Cortex of kidney (tissue), 1 donor: ENCODE measurements at places on chromosomes 5 and 9.

DNA sequence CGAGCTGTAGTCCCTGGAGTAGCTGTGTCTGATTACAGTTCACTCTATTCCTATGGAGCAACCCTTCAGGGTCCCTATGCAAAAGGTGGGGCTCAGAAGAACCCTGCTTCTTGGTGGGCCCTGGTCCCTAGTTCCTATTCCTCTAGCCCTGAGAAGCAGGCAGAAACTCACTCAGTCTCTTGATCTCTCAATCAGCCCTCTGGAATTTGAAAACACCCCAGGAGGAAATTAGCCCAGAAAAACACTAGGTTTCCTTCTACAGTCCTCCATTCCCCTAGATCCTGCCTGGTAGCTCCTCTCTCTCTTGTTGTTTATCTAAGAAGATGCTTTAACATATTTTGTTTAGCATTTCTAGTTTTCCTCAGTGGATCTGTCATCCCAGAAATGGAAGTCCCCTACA is 7.6 kb downstream of the RGS3 start:
- no peak for DNase-seq

DNA sequence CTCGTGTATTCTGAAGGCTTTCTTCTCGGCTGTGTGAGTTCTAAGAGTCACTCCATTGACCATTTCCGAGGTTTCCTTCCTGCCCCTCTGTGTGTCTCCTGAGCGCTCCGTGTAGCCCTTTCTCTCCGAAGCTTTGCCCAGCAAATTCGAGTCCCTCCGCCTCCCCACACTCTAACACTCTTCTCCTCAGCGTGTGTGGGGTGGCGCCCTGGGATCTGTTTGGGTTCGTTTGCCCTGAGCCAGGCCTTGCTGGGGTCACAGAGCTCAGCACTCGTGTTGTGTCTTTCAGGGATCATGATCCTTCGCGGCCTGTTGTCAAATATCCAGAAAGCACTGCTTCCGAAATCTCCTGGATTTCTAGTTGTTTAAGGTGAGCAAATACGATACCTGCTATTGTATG is 5.6 kb upstream of the PAEP start:
- no peak for DNase-seq

DNA sequence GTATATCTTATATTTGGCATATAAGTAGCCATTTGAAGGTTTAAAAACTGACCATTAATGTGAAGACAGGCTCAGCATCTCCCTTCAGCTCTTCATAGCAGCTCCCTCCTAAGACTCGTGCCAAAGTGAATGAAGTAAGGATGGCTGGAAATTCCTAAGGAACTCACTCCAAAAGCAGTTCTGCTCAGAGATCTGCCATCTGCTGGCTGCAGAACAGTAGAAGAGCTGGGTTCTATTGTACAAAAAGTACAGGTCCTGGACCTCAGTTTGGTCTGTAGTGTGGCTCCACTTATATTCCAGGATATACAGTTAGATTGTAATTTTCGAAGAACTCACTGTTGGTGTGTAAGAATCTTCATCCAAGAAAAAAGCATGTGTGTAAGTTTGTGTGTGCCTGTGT is 104.9 kb upstream of the RUSC2 start:
- DNase-seq, result no peak

GRCh38 chr9:9949368-9949767 is 663.4 kb downstream of the PTPRD start:
- no peak for DNase-seq

GRCh38 chr5:171168171-171168570 is 140.9 kb upstream of the TLX3 start:
- no peak for DNase-seq

- no peak for DNase-seq
Observed at GRCh38 chr5:65029178-65029577, 260.4 kb downstream of the CWC27 start.

DNA sequence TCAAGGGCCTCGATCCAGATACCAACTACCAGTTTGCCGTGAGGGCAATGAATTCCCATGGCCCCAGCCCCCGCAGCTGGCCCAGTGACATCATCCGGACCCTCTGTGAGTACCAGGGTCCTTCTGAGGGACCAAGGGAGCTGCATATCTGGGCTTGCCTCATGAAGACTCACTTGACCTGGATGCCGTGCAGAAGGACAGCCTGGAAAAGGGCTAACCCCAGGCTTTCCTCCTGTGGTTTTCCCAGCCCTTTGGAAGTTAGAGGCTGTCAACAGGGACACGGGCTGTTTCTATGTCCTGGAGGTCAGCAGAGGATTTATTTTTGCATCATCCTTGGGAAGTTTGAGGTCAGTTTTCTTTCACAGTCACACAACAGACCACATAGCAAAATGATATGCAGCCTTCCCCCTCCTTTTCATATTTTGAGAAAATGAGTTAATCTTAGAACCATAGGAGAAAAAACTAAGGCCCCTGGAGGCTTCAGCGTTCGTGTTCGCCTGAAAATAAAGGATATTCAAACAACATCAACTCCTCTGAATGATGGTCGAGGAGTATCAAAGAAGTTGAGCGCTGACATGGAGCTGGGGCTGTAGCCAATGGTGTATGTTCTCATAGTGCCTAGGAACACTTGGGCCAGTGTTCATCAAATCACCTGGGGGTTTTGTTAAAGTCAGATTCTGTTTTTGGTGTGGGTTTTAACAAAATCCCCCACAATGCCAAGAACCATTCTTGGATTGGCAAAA is 112.2 kb downstream of the EGFLAM start:
- no peak for DNase-seq

DNA sequence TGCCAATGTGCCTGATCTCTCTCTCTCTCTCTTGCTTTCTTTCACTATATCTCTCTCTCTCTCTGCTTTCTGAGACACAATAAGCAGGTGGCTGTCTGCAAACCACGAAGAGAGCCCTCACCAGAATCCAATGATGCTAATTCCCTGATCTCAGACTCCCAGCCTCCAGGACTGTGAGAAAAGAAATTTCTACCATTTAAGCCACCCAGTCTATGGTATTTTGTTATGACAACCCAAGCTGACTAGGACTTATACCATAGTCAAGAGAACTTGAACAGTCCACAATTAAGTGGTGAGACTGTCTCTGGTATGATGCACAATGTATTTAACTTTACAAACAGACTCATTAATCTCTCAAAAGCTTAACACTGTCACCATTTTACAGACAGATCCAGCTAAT is 67.0 kb downstream of the NFIB start:
- no peak for DNase-seq

DNA sequence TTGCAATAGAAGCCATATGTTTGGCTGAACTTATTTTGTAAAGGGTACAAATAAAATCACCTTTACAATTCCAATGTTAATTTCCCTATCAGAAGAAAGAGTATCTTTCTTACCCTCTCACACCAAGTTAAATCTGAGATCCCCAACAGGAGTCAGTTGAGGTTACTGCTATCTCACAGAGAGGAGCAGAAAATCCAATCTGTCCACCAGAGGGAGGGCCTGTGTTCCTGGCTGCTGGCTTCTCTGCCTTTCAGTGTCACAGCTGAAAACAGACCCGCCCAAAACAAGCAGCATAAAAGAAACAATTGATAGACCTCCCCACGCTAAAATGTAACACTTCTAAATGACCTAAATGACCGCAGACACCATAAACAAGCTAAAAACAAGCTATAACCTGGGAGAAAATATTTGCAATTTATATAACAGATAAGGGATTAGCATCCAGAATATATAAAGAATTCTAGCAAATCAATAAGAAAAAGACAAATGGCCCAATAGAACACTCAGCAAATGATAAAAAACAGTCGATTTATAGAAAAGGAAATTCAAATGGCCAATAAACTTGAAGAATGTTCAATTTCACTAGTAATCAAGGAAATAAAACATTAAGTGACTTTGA is 24.5 kb upstream of the MVB12B start:
- no peak for DNase-seq

GRCh38 chr9:12935714-12936113 is 160.9 kb downstream of the LURAP1L start:
- no peak for DNase-seq

- no peak for DNase-seq
Observed at GRCh38 chr9:35736201-35736633, 3.8 kb downstream of the CREB3 start.

DNA sequence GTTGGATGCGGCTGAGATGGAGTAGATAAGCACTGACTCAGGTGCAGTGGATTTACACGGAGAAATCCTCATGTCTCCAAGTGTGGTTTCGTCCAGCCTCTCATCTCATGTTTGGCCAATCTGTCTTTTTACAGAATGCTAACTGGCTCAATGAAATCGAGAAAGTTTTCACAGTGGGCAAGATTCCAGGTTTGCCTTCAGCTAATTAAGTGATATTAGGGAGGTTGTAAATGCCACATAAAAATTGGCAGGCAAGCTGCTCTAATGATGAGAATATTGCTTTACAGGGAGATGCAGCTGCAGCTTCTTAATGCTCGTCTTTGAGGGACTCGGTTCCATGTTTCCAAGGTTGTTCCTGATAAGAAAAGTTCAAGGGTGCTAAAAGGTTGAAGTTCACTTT is 23.7 kb downstream of the BARHL1 start:
- no peak for DNase-seq

GRCh38 chr5:88674356-88675167 is 208.4 kb downstream of the MEF2C start:
- no peak for DNase-seq

DNA sequence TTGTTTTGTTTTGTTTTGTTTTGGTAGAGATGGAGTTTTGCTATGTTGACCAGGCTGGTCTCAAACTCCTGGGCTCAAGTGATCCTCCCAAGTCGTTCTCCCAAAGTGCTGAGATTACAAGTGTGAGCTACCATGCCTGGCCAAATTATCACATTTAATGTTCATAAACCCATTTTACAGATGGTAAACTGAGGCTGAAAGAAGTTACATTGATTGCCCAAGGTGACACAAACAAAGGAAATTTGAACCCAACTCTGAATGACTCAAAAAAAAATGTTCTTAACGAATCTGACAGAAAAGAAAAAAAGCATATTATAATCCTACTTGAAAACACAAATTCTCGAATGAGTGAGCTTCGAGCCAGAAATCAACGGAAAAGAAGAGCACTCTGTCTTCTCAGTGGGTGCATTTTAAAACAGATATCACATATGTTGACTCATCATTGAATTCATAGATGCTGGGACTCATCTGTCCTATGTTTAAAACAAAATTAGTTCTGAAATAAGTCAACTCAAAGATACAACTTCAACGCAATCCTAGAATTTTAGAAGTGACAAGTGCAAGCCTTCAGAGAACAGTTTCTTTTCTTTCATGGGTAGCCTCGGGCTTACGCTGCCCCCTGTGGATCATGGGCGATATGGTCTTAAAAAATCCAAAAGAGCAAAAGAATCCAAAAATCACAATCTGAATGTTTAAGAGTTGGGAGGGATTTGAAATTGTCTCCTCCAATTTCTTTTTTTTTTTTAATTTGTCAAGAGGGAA is 28.4 kb downstream of the TIMD4 start:
- DNase-seq, result no peak

DNA sequence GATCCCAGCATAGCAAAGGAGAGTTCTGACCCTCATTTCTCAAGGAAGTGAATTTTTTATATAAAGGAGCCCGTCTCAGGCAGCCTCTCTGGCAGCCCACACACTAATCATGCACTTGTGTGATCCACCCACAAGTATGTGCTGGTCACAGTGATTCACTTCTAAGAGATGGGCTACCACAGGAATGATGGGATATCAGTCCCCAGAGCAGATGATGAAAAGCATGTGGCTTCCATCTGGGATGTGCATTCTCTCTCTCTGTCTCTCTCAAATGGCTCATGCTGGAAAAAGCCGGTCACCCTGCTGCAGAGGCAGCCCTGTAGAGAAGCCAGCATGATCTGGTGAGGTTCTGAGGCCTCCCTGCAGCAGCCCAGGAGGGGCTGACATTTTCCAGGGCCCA is 74.2 kb upstream of the ADCY2 start:
- no peak for DNase-seq

GRCh38 chr9:103919605-103920209 is 174.4 kb upstream of the SMC2 start:
- DNase-seq, result no peak

GRCh38 chr9:33346564-33346963 is 55.8 kb downstream of the AQP7 start:
- DNase-seq, result no peak

DNA sequence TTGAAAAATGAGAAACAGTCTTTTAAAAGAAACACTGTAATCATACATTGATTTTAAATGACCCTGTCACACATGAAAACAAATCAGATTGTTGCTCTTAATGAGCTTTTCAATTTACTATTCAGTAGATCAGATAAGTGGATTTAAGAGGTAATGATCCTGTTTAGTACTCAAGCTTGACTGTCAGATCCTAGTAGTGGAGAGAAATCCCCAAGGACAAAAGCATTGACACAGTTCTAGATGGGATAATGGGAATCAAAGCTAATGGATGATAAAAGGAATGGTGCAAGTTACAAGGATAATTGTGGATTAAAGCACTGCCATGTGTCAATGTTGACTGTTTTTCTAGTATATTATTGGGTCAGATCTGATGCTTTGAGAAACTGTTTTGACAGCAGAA is 142.3 kb upstream of the TLX3 start:
- DNase-seq, result no peak

GRCh38 chr5:61139931-61140330 is 22.3 kb downstream of the SMIM15 start:
- no peak for DNase-seq

DNA sequence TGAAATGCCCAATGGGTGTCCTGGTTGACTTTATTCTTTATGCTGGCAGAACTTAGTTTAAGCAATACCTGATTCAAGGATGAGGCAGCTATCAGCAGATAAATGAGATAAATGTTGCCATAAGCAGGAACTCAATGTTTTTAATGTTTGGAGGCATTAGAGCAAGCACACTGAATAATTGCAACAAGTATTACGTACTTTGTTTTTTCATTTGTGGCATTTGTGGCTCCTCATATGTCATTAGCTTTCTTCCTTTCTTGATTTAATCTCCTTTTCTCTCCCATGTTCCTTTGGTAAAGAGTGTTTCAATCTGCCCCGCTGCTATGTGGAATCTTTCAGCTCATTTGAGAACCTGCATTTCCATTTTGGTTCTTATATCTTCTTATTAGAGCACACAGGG is 6.4 kb upstream of the NR3C1 start:
- no peak for DNase-seq

GRCh38 chr5:121171834-121172233 is 679.8 kb upstream of the FTMT start:
- no peak for DNase-seq

DNA sequence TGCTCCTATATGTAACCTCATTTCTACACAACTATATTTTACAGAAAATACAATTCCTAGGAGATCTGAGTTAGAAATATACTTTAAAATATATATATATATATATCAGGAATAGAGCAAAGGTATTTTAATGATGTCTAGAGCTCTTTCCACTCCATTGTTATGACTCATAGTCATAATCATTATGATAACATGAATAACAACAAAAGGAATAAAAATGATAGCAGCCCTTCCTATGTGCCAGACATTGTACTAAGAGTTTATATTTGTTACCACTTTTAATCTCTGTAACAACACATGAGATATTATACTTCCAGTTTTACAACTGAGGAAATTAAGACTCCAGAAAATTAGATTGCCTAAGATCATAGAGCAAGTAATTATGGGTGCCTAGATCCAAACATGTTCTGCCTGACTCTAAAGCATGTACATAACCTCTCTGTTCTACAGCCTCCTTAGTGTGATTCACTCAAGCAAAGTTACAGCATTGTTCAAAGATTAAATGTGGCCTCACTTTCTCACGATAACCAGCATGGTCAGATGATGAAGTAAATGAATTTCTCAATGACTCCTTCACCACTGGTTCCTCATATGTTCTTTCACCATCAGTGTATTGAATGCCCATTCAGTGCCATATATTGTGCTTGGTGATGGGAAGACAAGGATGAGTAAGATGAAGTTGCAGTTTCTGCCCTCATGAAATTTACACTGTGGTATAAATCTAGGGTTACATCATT is 452.1 kb downstream of the EFNA5 start:
- DNase-seq, result no peak
